ENCODE measurements at places on chromosomes 4 and X.

GRCh38 chr4:100288811-100289529 lies 98.7 kb upstream of the DDIT4L start:
- no peak for DNase-seq

DNA sequence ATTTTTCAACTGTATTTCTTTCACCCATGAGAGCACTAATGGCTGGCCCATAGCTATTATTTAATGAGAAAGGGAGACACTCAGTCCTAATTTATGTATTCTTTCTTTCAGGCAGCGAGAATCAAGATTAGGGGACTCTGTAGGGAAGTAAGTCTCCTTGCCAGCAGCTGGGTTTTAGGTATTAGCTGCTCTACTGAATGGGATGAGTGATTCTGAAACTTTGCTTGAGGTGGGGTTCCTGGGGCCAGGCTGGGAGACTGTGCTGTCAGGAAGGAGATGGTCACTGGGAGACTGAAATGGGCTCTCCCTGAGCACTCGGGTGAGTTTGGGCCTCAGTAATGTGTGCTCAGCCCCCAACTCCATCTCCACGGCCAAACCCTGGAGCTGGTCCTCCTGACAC lies 78.7 kb downstream of the LNX1 start:
- no peak for DNase-seq

- no peak for DNase-seq
Observed at GRCh38 chrX:78708816-78709215, 38.7 kb upstream of the LPAR4 start.

- no peak for DNase-seq
Observed at GRCh38 chrX:55450259-55450658, 1.7 kb upstream of the MAGEH1 start.

- DNase-seq = no peak
Observed at GRCh38 chr4:102503831-102504786, 3.0 kb downstream of the NFKB1 start.

DNA sequence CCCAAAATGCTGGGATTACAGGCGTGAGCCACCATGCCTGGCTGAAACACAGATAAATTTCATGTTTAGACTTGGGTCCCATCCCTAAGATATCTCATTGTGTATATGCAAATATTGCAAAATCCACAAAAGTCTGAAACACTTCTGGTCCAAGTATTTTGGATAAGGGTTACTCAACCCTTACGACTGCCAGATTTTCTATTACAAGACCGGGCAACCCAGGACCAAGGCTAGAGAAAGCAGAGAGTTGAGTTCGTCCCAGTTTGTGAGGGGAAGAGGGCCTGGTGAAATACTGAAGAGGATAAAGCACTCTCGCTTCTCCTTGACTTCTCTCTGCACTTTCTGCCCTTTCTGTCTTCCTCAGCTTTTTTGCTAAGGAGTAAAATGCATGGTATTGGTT lies 34.5 kb downstream of the ZFX start:
- DNase-seq = no peak

DNA sequence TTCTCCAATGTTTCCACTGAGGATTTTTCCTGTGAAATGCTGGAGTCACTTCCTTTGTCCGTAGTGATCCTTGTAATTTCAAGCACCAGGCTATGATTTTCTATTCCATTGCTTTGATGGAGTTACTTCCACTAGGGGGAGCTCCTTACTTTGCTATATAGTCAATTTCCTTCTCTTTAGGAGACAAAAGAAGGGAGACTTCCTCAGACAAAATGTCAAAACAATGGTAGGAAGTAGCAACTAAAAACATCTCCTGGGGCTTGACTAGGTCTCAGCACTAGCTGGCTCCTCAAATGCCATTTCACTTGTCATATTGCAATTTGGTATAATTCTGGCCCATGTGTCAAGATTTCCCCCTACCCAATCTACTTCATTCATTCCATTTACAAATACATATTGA lies 24.1 kb downstream of the ZCCHC12 start:
- DNase-seq = no peak

GRCh38 chr4:133148690-133149363 lies at the start of gene PCDH10:
TSS of gene PCDH10 (plus strand) at chr4:133149294. CDS start at chr4:133150141, 847 bp downstream.
- no peak for DNase-seq

- no peak for DNase-seq
Observed at GRCh38 chrX:122622795-122623194, 561.3 kb upstream of the GRIA3 start.

GRCh38 chr4:109998867-109999584 lies 86.3 kb downstream of the EGF start:
- DNase-seq = no peak

DNA sequence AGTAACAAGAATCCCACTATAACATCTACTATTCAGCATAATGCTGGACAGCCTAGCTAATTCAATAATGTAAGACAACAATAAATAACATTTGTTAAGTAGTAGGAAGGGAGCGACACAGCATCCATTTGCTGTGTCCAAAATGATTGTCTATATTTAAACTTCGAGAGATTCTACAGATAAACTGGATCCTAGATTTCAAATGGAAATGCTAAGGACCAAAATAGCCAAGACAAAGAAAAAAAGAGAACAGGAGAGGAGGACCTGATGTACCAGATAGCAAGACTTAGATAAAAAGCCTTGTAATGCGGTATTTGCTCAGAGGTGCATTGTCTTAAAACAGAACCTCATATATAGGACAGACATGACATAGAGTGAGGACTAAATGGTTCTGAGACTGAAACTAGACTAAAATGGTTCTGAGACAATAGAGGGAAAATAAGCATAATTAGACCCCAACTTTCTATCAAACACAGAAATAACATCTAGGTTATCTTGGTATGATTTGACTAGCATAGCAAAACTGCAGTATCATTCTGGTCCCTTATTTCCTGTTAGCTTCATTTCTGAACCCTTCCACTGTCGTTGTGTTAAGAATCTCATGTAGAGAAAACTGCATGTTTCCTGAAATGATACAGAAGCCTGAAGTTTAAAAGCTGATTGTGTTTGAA lies 3.8 kb downstream of the HPGDS start:
- DNase-seq = no peak

DNA sequence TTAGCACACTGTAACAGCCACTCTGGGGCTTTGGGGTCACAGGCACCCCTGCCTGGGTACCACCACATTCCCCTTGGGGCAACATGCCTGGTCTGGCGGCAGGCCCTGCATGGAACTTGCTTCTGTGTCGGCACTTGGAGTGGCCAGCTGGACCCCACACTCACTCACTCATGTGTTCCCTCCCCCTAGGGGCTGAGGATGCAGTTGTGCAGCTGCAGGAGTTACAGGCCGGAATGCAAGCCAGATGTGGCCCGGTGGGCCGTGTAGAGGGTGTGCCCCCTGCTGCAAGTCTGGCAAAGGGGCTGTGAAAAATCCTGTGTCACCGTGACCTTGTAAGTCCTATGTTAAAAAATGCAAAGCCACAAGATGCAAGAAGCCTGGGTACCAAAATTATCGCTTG lies 34.2 kb downstream of the ATXN3L start:
- DNase-seq = no peak

GRCh38 chr4:13445841-13446790 lies 38.0 kb downstream of the RAB28 start:
- DNase-seq = no peak

GRCh38 chr4:56690393-56690792 lies 9.3 kb upstream of the HOPX start:
- no peak for DNase-seq

DNA sequence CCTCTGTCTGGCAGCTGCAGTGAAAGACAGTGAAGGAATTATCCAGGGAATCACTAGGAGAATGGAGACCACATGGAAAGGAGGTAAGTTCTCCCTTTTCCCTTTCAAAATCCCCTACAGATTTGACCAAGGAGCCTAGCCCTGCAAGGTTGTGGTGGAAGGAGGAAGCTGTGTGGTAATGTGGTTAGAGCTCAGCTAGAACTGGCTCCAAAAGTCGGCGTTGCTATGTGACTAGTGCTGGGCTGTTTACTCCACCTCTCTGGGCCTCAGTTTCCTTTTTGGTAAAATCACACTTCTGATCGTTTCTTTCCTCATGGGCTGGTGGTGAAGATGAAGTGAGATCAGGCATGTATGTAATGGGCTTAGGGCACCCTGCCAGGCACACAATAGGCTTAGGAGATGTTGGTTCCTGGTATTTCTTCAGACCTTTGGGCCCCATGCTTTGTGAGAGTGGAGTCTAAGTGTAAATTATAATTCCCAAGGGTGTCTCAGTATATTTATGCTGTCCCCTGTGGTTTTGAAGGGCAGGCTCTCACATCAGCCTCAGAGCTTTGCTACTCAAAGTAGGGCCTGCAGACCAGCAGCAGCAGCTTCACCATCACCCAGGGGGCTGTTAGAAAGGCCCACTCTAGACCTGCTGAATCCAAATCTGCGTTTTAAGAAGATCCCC lies 183.7 kb upstream of the BCOR start:
- no peak for DNase-seq

GRCh38 chr4:127975121-127975770 lies 10.0 kb downstream of the ABHD18 start:
- DNase-seq = no peak

DNA sequence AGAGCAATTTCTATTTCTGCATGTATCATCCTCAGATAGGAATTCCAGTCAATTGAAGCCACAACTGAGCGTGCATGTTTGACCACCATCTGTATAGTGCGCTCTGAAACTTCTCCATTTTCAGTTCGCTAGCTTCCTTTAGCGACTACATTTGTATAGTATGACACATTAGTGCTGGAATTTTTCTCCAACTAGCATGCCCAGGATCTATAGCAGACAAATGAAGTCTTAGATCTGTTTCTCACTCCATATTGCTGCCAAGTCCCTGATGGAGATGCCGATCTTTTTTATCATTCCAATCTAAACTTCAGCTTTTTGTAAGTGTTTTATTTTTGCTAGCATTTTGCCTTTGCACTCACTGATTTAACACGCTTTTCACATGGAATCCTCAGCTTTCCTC lies 774.8 kb upstream of the TENM3 start:
- no peak for DNase-seq

DNA sequence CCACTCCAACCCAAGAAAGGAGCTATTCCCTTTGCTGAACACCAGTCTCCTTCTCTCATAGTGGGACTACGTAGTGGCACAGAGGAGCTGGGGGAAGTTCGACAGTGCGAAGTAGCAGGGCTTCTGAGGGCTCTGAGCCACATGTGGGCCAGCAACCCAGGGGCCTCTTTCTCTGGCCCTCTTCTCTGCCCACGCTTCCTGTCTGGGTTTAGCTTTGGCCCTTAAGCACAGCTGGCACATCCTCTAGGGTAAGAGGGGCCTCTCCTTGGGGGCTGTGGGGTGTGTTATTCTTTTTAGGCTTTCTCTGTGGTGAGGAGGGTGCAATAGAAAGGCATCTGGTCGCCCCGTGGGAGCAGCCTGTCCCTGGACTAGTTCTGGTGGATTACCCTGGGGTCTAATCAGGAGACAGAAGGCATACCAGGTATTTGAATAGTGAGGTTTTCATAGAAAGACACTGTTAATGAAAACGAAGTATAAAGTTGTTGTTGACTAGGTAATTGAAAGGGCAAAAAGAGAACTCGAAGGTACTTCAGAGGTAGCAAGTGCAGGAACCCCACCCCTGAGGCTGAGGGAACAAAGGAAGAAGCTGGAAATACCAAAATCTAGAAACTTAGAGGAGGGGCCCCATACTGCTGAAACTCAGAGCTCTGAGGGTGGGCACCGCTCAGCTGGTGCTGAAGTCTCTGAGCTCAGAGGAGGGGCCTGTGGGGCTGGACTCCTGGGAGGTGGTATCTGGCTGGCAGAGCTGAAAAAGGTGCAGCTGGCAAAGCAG lies 151.9 kb upstream of the RPS6KA3 start:
- DNase-seq = no peak

DNA sequence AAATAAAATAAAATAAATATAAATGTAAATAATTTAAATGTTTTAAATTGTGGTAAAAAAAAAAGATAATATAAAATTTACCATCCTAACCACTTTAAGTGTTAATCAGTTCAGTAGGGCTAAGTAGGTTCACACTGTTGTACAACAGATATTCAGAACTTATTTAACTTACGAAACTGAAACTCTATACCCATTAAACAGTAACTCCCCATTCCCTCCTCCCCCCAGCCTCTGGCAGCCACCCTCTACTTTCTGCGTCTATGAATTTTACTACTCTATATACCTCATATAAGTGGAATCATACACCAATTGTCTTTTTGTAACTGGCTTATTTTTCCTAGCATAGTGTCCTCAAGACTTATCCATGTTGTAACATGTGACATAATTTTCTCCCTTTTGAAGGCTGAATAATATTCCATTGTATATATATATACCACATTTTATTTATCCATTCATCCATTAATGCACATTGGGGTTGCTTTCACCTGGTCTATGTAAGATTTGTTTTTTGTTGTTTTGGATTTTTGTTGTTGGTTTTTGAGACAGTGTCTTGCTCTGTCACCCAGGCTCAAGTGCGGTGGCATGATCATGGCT lies 32.5 kb upstream of the ELF2 start:
- DNase-seq = no peak

DNA sequence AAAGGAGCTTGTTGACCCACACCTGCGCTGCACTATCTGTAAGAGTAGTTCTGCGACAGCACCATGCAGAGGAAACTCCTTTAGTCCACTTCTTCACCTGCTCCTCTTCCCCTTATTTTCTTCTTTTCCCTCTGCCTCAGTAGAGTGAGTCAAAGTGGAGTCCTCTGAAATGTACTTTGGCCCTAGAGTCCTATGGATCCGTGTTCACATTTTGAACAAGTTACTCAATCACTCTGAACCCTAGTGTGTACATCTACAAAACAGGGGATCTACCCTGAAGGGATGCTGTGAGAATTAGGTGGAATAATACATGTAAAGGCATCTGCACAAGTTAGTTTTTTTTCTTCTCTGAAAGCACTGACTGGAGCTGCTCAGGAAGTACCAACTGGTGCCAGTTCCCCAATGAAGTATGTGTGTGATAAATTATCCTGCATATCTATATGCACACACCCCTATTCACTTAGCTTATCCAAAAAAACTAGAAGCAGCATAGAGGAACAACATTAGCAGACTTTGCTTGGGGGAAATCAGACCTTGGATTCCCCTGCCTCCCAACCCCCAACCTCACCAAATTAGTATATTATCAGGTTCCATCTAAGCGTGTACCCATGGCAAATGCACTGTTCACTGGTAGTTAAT lies 118.5 kb upstream of the FAM9C start:
- no peak for DNase-seq

GRCh38 chr4:42523066-42523718 lies 125.9 kb downstream of the SHISA3 start:
- no peak for DNase-seq

GRCh38 chr4:139852612-139853269 lies 187.1 kb downstream of the MGST2 start:
- no peak for DNase-seq

GRCh38 chr4:169720529-169720928 lies 37.2 kb downstream of the HPF1 start:
- no peak for DNase-seq

DNA sequence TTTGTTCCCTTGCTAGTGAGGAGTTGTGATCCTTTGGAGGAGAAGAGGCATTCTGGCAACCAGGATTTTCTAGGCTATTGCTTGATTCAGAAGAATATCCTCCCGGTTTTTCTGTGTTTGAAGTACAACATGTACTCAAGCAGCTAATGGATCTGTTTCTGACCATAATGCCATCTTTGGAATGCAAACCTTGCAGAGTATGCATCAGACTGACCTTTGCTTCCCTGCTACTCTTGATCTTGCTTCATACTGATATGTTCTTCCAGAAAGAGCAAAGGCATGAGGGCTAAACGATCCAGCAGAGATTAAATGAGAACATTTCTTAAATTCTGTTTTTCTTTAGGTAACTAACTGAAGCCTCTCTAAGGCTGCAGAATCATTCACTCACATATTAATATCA lies 265.4 kb upstream of the SLC7A11 start:
- no peak for DNase-seq

GRCh38 chr4:7500404-7500803 lies 65.7 kb upstream of the PSAPL1 start:
- no peak for DNase-seq

All from stimulated activated CD4-positive, alpha-beta T cell treated with anti-CD3 and anti-CD28 coated beads, Interleukin-15, amount 100 ng/mL, for 1 hour (primary cell).